GM23248 (cell line): ENCODE measurements at places on chromosomes 7 and 10.

GRCh38 chr10:69461243-69462025 lies 10.2 kb downstream of the TSPAN15 start:
- no peak overlapping the region for H3K4me3 ChIP-seq
- 0 out of 2 replicates have a peak, but pooled peaks cover 3% of the 10 kb centered on the region for H3K4me1 ChIP-seq
- no peaks in the 10 kb centered on the region for H3K36me3 ChIP-seq
- no peak overlapping the region for H3K27ac ChIP-seq
- DNase-seq: no peak

DNA sequence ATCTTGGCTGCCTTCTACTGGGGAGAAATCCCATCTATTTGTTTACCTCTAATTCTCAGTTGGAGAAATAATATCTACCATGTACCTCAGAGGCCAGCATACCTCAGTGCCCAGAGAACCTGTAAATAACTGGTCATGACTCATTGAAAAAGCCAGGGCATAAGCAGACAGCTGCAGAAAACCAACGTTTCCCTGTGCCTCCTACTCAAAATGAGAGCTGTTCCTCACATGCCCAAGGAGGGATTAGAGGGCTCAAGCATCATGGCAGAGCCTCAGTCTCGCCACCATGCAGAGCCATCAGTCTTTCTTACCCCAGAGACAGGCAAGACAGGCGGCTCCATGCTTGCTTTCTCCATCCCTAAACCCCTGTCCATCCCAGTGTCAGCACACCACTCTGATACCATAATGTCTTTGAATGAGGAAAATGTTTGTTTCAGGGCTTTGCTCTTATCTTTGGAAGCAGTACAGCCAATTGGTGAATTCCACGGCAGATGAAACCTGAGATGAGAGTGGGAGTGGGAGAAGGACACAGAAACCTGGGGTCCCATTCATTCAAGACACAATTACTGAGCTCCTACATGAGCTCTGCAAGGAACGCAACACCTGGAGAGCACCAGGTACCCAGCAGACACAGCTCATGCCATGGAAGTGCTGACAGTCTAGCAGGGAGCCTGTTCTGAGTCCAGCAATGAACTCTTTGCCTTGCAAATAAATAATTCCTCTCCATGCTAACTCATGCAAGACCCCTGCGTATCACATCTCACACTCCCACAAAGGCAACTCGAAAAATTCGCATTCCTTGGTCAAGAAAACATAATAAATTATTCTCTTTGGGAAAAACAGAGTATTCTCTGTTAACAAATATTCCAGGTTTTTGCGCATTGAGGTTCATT lies 21.1 kb downstream of the PON1 start:
- H3K4me3 ChIP-seq: no peak overlapping the region
- no peak for DNase-seq
- H3K27me3 ChIP-seq: peaks cover 10% of the 10 kb centered on the region; the same call in 1 of the 2 replicates
- H3K4me1 ChIP-seq: no peaks in the 10 kb centered on the region

- H3K27me3 ChIP-seq: peaks cover 23% of the 10 kb centered on the region
- no peak overlapping the region for H3K4me3 ChIP-seq
- no peak overlapping the region for H3K27ac ChIP-seq
- no peak for DNase-seq
- H3K4me1 ChIP-seq: no peaks in the 10 kb centered on the region
- no peaks in the 10 kb centered on the region for H3K36me3 ChIP-seq
Measured at GRCh38 chr7:45188736-45189135, 31.1 kb downstream of the RAMP3 start.

DNA sequence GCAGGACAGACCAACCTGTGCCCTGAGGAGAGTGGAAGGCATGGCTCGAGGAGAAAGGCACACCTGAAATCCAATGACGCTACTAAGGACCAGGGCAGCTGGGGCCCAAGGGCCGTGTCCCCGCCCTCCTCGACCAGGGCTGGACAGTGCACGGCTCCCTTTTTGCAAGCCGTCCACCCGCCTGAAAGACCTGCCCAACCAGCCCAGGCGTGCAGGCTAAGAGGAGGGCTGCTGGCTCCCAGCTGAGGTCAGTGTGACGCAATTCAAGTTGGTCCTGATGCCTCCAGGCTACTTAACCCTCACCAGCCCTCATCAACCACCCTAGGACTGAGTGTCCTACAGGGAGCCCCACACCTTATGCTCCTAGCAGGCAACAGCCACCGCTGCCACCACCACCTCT lies 69.3 kb downstream of the DLG5 start:
- H3K4me3 ChIP-seq: no peak overlapping the region
- no peaks in the 10 kb centered on the region for H3K27me3 ChIP-seq
- no peaks in the 10 kb centered on the region; the same call in 1 of the 2 replicates for H3K36me3 ChIP-seq
- DNase-seq: no peak
- H3K27ac ChIP-seq: no peak overlapping the region
- H3K4me1 ChIP-seq: no peaks in the 10 kb centered on the region

- H3K27ac ChIP-seq: no peak overlapping the region
- H3K36me3 ChIP-seq: no peaks in the 10 kb centered on the region
- no peaks in the 10 kb centered on the region for H3K27me3 ChIP-seq
- H3K4me3 ChIP-seq: no peak overlapping the region
- no peaks in the 10 kb centered on the region for H3K4me1 ChIP-seq
Measured at GRCh38 chr10:52368725-52369124, 54.6 kb downstream of the DKK1 start.
